ENCODE measurements at places on chromosomes 16 and 17. TPM values are rescaled to one million over a fixed set of nuclear protein-coding genes. Genes with fewer than 3 reads are reported as not detected.

The ABCA9 gene
- total RNA-seq = 0.17 TPM

DNA sequence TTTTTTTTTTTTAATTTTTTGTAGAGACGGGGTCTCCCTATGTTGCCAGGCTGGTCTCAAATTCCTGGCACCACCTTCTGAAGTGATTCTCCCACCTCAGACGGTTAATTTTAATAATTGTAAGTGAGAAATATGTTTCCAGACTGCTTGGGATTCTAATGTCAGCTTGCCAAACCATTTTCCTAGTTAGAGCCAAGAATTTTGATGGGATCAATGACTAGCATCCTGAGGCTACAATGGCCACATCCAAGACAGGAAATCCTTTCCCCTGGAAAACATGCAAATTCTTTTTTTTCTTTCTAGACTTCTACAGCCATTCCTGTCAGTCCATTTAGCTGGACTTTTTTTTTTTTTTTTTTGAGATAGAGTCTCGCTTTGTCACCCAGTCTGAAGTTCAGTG, 32.6 kb downstream of the IGF2BP1 start:
- H3K4me3 ChIP-seq = no peak overlapping the region
- no peak for DNase-seq
- H3K27me3 ChIP-seq = peaks cover 12% of the 10 kb centered on the region
- peaks cover 6% of the 10 kb centered on the region for H3K4me1 ChIP-seq
- no peaks in the 10 kb centered on the region for H3K36me3 ChIP-seq

- H3K27me3 ChIP-seq = no peaks in the 10 kb centered on the region
- H3K27ac ChIP-seq = no peak overlapping the region
- DNase-seq = no peak
- no peaks in the 10 kb centered on the region for H3K36me3 ChIP-seq
Observed at GRCh38 chr17:47934856-47935255, 6.5 kb upstream of the PNPO start.

GRCh38 chr17:48487221-48487620, 43.6 kb downstream of the HOXB1 start:
- H3K4me1 ChIP-seq = peaks cover 57% of the 10 kb centered on the region
- H3K27ac ChIP-seq = no peak overlapping the region
- no peak overlapping the region for H3K4me3 ChIP-seq
- no peak for DNase-seq
- H3K36me3 ChIP-seq = no peaks in the 10 kb centered on the region

- no peaks in the 10 kb centered on the region for H3K36me3 ChIP-seq
- H3K4me3 ChIP-seq = no peak overlapping the region
- DNase-seq = no peak
- H3K4me1 ChIP-seq = no peaks in the 10 kb centered on the region
Observed at GRCh38 chr17:15051933-15052332, 213.2 kb downstream of the PMP22 start.

- no peaks in the 10 kb centered on the region for H3K36me3 ChIP-seq
- no peak overlapping the region for H3K4me3 ChIP-seq
- H3K27ac ChIP-seq = no peak overlapping the region
- no peaks in the 10 kb centered on the region for H3K4me1 ChIP-seq
- H3K27me3 ChIP-seq = no peaks in the 10 kb centered on the region
Observed at GRCh38 chr17:41434415-41434814, 6.4 kb downstream of the KRT38 start.
